ENCODE measurements at places on chromosomes 1 and 21.

- no peak for DNase-seq
Measured at GRCh38 chr1:206727981-206728696, 42.4 kb upstream of the IL19 start.

- no peak for DNase-seq
Measured at GRCh38 chr1:32470991-32471694, 6.3 kb downstream of the ZBTB8B start.

GRCh38 chr1:88433556-88433955, 250.5 kb upstream of the PKN2 start:
- DNase-seq: no peak

GRCh38 chr1:227557962-227558725, 5.2 kb upstream of the ZNF678 start:
- DNase-seq: no peak

GRCh38 chr1:2413495-2414296, 1.3 kb upstream of the PEX10 start:
- no peak for DNase-seq

- no peak for DNase-seq
Measured at GRCh38 chr1:159829822-159830465, 3.3 kb downstream of the SLAMF8 start.

DNA sequence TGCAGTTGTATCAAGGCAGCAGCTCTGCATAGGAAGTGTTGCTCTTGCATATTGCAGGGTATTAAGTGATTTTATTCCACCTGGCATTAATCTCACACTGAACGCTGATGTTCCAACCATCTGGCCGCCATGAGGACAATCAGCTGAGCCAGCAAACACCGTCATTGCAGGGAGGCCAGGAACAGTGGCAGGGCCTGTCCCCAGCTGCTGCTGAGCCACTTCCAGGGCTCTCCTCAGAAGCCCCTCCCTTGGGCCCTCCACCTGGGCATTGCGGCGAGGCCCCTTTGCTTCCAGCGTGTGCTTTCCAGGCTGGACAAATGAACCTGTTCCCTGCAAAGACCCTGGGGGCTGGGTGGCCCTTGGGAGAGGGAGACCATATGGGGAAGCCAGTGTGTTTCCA, 171.6 kb upstream of the C1orf174 start:
- no peak for DNase-seq

DNA sequence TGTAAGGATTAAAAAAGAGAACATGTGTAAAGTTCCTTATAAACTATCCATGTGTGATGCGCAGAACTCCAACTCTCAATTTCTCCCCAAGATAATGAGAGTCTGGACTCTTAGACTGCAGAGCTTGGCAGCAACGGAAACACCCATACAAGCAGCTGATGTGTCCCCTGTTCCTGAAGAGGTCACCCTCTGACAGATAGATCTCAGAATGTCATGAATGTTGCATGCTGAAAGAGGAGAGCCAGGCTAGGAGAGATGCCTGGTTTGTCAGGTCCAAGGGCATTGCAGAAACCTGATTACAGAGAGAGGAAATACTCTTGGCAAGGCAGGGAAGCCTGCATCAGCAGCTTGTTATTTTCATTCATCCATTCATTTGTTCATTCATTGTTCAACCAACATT, 24.2 kb downstream of the MTARC1 start:
- no peak for DNase-seq

GRCh38 chr1:90550626-90551406, 166.3 kb downstream of the BARHL2 start:
- no peak for DNase-seq

DNA sequence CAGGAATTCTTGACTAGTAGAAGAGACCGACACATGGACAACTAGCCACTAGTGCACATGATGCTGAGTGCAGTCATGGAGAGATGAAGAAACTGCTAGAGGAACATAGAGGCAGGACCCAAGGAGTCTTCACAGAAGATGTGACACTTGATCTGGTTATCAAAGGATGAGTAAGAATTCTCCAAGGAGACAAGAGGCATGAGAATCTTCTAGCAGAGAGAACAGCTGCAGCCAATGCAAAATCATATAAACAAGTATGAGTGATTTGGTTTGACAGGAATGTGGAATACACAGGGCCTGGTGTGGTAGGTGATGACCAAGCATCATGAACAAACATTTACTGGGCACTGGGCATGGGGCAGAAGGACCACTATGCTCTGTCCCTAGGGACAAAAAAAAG, 140.9 kb upstream of the CTTNBP2NL start:
- DNase-seq: no peak

- peak; percentile 65 for DNase-seq
Measured at GRCh38 chr1:167631936-167632614, 2.0 kb downstream of the RCSD1 start.

GRCh38 chr1:13593511-13594131, 10.0 kb downstream of the PDPN start:
- no peak for DNase-seq

DNA sequence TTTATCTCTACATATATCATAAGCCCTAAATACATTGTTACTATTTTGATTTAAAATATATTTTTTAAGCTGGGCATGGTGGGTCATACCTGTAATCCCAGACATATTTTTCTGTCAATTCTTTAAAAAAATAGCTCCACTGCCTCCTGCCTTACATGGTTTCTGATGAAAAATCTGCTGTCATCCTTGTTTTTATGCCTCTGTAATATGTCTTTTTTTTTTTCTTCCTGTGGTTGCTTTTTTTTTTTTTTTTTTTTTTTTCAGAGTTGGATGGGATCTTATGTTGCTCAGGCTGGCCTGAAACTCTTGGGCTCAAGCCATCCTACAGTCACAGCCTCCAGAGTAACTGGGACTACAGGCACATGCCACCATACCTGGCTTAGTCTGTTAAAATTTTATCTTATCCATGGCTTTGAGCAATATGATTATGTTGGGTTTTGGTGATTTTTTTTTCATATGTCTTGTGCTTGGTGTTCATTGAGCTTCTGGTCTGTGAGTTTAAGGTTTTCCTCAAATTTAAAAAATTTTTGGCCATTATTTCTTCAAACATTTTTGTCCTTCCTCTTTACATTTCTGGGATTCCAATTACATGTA, 12.4 kb upstream of the EDARADD start:
- no peak for DNase-seq

GRCh38 chr1:204971517-204972336, 71.3 kb upstream of the CNTN2 start:
- no peak for DNase-seq

GRCh38 chr1:162701286-162701685, 69.0 kb downstream of the DDR2 start:
- no peak for DNase-seq

- DNase-seq: no peak
Measured at GRCh38 chr21:45811136-45811535, 167.6 kb downstream of the PCBP3 start.

DNA sequence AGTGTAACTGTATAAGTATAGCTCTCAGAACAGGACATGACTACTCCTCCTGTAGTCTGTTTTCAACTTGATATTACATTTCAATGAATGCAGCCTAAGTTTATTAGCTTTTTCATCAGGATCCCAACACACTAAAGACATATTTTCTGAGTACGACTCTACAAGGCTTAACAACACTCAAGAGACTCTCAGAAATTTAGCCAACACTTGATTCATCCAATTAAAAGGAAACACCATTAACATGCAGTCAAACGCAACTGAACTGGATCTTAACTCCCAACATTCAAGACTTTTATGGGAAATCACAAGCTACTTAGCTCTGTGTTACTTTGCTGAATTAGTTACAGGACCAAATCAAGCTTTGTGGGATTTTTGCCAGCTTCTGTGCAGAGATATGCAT, 65.2 kb upstream of the SGIP1 start:
- DNase-seq: no peak

DNA sequence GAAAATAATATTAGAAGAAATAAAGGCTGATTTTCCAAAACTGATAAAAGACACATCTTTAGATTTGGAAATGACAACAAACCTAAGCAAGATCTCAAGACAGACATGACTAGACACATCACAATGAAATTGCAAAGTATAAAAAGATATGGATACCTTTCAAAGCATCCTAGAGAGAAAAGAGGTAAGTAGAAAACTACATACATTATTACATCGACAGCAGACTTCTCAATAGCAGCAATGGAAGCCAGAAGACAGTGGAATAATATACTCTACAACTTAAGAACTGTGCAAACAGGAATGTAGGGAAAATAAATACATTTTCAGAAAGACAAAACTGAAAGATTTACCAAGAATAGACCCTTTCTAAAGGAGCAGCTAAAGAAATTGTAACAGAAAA, 50.2 kb downstream of the DENND1B start:
- DNase-seq: no peak

DNA sequence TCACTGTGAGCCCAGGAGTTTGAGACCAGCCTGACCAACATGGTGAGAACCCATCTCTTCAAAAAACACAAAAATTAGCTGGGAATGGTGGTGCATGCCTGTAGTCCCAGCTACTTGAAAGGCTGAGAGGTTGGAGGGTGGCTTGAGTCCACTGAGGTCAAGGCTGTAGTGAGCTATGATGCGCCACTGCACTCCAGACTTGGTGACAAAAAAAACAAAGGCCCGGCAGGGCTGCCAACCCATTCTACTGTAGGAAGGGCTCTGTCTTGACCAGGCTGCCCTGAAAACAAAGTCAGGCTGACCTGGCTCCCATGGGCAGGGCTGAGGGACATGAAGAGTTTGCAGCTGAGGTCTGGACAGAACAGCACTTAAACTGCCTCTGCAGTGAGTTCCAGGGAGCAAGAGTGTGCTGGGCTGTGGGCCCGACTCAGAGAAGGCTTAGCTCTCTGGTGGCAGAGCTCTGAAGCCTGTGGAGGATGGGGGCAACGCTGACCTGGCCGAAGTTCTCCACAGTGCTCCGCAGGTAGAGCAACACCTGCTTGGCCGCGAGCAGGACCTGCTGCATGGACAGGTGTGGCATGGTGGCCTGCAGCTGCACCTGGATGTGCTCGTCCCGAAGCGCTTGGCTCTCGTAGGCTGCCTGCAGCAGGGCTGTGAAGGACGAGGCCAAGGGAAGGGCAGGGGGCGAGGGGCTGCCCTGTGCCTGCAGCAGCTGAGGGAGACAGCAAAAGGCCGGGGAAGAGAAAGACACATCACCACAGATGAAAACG, 42.4 kb downstream of the URB1 start:
- no peak for DNase-seq

DNA sequence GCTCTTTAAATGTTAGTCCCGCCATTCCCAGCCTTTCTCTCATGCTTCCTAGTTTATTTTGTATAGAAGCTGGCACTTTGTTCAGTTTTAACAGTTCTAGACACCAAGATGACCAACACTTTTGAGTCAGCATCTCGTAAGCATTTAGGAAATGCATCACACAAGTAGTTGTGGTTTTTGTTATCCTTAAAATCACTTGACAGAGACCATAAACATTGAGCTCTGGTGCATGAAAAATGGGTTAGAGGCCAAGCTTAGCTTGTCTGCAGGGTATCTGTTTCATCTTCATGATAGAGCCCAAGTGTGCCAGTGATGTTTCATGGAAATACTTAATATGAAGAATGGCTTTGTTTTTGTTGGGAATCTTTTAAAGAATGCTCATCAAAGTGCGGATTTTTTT, 159.7 kb downstream of the DISP1 start:
- DNase-seq: no peak

- no peak for DNase-seq
Measured at GRCh38 chr1:190511554-190511953, 33.9 kb upstream of the BRINP3 start.

DNA sequence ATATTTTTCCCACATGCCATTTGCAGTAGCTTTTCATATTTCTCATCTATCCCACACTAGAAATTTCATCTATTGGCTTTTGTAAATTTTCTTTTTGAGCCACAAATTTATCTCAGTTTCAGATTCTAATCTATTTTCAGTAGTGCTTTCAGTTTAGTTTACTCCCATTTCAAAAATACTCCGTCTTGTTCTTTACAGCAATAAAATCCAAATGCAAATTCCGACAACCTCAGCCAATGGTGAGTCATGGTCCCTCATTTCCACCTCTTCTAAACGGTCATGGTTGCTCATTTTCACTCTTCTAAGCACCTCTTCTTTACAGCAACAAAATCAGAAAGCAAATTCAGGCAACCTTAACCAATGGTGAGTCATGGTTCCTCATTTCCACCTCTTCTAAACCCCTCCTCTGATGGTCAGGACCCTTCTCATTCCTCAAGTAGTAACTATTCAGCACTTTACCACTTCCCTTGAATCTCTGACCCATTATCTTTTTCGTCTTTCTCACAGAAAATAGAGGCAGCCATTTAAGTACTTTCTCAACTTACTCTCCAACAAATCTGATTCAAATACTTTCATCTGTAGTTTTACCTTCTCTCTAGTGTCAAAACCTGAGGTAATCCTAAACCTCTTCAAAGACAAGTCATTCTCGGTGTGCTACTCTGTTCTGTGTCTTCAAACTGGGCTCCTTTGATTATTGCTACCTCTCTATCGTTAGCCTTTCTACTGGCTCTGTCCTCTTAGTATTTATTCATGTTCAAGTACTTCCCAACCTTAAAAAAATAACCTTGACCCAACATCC, 34.4 kb downstream of the C21orf91 start:
- DNase-seq: peak; percentile 42

DNA sequence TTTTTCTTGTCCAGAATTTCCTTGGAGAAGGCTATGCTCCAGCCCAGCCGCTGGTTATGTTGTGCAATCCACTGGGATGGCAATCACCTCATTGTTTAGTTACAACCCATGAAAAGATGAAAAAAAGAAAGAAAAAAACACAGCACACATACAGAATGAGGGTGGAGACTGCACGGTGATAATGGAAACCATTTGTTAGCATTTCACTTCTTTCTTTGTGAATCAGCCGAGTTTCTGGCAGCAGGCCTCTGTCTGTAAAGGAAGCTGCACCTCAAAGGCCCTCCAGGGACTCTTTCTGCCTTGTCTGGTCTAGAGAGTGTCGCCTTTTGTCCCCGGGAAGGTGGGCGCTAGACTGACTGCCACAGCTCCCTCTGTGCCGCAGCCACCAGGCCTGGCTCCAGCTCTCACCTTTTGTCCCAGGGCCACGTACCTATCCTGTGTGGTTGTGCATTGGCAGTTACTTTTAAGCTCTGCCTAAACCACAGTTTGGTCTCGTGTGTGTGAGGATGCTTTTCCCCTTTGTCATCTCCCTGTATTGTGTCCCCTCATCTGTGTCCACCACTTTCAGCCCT, 35.6 kb downstream of the NGF start:
- DNase-seq: no peak

- DNase-seq: peak; percentile 70
Measured at GRCh38 chr1:1573843-1574720, 581 bp downstream of the SSU72 start.

GRCh38 chr1:75274920-75275506, 140.8 kb downstream of the LHX8 start:
- DNase-seq: no peak

GRCh38 chr1:65170511-65171142, 22.6 kb downstream of the AK4 start:
- DNase-seq: no peak

- DNase-seq: no peak
Measured at GRCh38 chr1:230495891-230496385, 69.8 kb upstream of the PGBD5 start.

- DNase-seq: no peak
Measured at GRCh38 chr1:179164494-179164893, 65.0 kb downstream of the ABL2 start.

Measured in CD4-positive, alpha-beta T cell treated with Interleukin-6 for 4 hours (primary cell).